Liver (tissue), 10 donors: ENCODE measurements at places on chromosomes 3 and 15.

DNA sequence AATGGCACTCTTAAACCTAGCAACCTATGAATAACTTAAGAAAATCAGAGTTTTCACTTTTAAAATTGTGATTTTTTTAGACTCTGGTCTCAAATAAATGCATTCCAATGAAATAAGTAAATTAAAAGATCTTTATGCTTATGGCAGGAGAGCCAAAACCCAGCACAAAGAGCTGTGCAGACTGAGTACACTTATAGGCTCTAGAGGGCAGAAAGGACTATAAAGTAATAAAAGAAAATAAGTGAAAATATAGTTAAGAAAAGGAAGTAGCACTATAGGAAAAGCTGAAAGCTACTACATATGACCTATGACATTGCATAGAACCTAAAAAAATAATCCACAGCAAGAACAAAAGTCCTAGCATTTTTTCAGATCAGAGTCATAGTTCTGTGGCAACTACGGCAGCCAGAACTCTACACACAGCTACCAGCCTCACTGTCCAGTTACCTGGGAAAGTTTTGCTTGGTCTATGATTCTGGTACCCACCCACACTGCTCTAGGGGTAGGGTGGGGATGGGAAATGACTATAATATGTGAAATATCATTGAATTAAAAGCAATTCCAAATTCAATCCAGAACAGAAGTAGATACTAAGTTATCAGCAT, 30.5 kb downstream of the CLASP2 start:
- DNase-seq = no peak

DNA sequence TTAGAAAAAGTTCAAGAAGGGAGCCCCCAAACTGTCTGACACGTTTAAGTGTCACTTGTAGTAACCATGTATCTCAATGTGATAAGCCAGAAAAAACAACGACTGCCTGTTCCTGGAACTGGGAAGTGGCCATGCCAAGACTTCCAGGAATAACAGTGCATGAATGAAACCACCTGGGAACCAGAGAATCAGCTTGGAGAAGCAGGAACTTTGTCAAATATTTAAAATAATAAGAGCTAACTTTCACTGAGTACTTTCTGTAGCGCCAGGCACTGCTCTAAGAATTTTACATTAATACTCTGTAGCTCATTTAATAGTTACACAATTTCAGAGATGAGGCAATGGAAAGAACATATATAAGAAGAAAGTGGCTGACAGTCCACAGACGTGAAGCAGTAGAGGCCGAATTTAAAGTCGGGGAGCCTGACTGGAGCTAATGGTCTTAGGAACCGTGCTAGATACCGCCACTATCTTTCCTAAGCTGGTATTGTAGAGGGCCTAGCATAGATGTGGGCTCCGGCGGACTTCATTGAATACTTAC, 876 bp downstream of the PLSCR1 start:
- no peak for DNase-seq

DNA sequence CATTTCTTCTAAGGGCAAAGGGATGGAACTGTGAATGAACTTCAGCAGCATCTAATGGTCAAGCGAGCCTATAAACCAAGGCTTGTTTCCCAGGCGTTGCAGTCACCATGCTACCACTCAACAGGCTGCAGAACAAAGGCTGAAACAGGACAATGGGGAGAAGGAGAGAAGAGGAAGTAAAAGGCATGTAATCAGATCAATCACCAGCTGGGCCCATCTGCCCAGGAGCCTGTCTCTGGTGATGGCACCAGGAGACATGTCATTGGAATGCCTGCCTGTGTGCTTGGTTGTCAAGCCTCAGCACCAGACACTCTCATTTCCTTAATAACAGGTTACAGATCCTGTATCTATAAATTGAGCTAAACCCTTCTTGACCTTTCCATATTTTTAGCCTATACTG, 81.7 kb upstream of the UMPS start:
- no peak for DNase-seq

GRCh38 chr3:140443806-140444205, 234.1 kb upstream of the TRIM42 start:
- no peak for DNase-seq

DNA sequence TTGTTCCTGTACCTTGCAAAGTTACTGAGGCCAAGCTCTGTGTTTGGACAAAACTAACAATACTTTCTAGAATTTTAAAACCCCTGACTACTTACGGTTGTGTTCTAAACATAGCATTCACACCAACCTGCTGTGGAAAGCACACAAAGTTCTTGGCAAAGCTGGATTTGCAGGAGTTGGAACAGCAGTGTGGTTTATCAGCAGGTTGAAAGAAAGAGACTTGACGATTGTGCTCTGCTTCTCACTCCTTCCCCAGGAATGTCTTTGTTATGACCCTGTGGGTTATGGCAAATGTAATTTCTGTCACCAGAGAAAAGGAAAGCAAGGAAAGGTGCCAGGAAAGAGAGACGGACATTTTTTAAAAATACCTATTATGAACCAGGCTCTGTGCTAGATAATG, 165.5 kb upstream of the TGFBR2 start:
- DNase-seq = no peak
